NT2/D1 (cell line): ENCODE measurements at places on chromosomes 2 and 18.
A peak's percentile ranks its signal among the peaks of the same experiment; 100 is the strongest.

DNA sequence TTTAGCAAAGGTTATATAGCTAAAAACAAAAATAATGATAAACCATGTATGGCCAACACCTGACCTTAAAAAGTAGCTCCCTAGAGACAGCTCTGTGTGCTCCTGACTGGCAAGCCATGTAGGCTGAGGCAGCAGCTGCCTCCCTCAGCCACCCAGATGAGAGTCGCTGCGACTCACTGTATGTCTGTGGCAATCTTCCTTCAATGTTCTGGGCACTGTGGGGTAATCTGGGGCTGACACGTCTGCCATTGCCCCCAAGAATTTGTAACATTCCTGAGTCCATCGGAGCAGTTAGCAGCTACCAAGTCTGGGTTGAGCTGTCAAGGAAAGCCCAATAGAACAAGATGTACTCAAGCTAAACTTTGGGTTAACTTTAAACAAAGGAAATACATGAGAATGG, 106.4 kb upstream of the DAPL1 start:
- no peak for DNase-seq

- DNase-seq, result no peak
These were observed 144.6 kb downstream of the TDRD15 start for GRCh38 chr2:21268197-21268877.

DNA sequence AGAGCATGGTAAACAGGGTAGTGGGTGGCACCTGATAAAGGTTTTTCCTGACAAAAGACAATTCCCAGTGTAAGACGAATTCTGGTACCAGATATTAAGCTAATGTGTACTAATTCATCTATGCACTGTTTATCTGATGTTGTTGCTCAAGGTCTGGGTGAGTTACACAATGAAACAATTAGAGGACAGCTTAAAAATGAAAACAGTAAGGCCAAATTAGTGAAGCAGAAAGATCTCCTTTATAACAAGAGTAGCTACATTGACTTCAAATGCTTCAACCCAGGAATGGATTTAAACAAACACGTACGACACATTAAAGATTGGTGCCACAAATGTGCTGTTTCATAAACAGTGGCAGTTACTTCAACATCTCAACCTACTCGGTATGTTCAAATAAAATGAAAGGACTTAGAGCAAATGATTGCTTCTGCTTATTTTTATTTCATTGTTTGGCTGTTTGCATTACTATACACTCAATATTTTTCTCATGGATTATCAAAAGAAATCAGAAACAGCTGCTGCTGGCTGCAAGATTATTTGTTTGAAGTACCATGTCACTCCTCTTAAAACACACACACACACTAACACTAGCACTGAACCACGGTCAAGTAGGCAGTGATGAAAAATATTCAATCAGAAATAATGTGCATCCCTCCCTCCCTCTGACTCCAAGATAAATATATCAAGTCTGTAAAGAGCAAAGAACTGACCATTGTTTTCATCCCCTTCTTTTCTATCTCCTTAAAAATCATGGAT, 94.4 kb upstream of the RND3 start:
- no peak for DNase-seq

GRCh38 chr2:44275927-44276303, 635 bp downstream of the SLC3A1 start:
- no peak for DNase-seq

DNA sequence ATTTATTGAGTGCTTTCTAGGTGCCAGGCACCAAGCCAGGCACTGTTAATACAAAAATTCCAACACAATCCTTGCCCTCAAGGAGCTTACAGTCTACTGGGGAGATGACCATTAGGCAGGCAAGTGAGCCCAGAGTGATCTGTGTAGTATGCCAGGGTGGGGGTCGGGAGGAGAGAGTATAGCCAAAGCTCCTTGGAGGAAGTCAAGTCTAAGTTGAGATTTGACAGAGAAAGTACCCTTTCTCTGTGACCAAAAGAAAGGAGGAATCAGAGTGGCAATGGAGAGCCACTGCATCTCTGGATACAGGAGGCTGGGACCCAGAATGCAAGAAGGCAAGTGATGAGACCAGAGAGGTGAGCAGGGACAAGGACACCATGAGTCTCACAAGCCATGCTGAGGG, 7.5 kb downstream of the ANKRD53 start:
- DNase-seq, result no peak

- no peak for DNase-seq
These were observed 1070.3 kb upstream of the CELF4 start for GRCh38 chr18:38635709-38636430.

GRCh38 chr2:167914969-167915368, 332.4 kb downstream of the STK39 start:
- no peak for DNase-seq

- no peak for DNase-seq
These were observed 776.2 kb downstream of the RNF144A start for GRCh38 chr2:7693246-7694075.

- DNase-seq, result no peak
These were observed 21.1 kb downstream of the USP14 start for GRCh38 chr18:179499-179898.

DNA sequence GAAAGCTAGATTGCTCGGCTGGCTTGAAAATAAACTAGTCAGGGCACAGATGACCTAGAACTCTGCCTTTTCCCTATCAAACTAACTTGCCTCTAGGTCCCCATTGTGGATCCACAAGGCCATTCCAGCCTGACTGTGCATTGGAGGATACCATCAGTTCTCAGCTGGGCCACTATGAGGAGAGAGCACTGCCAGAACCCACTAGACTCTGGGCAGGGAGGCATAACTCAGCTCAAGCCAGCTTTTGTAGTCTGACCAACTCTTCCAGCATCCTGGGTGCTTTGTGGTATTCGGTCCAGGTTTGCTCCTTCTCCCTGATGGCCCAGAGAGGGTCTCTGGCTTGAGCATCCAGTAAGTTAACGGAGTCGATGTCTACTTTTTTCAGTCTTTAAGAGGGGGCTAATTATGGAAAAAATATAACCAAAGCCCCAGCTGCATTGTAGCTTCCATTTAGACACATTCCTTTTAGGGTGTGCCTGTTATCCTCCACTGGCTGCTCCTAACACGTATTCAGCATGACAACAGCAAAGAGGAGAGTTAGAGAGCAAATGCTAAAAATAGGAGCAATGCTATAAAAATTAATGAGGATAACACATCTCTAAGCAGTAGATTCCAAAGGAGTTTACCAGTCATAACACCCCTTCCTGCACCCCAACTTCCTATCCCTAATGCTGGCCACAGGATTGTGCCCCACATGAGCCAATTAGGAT, 15.2 kb downstream of the GKN2 start:
- DNase-seq, result no peak

DNA sequence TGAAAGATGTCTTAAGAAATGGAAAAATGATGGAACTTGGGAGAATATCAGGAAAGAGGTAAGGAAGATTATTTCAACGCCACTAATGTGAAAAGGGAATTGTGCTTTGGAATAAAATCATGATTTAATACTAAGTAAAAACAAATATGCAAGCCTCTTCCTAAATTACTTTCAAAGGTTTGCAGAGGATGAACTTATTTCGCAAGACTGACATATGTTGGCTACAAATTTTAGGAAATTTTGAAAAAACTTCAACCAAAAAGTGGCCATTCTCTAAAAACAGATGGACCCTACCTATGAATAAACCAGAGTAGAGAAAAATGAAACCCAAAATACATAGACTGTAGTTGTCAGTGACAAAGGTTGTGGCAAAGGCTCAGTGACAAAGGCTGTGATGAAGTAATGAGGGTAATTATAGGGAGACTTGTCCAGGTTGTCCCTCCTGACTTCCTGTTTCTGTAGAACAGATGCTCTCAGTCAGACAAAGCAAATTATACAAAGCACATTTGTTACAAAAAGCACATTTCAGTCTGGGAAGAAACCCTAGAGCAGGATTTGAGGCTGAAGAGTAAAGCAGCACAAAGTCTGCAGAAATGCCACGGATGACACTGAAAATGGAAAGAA, 39.5 kb downstream of the SFT2D3 start:
- no peak for DNase-seq

DNA sequence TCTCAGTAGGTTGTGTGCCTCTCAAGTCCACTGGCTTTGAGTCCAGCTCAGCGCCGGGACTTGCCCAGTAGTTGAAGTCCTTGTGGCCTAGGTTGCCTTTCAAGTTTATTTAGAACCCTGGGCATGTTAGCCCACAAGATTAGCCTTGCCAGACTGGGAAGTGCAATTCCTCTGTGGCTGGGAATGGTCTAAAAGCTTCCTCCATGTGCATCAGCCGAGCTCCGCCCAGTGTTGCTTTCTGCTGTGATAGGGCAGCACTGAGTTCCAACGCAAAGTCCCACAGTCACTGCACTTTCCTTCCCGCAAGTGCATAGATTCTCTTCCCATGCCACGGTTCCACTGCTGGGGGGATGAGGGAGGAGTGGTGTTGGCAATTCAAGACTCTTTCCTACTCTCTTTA, 308.9 kb upstream of the THUMPD2 start:
- no peak for DNase-seq

DNA sequence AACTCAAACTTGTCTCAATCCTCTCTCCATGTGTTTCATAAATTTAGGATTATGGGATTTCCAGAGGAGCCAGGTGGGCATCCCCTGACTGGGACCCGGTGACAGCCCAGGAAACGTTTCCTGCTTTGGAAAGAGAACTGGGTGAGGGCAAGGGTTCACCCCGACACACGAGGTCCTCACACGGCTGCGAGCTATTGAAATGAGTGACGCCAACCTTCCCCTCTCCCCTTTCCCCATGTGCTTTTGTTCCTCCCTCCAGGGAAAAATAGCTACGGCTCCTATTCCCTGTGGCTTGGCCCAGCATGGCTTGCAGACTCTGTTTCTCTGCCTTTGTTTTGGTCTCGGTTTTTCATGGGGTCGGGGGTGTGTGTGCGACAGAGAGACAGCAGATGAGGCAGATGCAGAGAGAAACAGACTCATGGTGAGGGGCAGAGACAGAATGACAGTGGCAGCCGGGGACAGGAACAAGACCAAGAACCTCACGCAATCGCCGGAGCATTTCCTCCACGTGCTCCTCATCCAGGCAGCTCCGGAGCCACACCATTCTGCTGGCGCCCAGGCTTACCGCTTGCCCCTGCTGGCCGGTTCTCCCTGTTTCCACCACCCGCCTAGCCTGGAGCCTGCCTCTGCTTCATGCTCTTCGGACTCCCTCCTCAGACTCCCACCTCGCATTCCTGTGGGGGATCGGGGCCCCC, 238.5 kb downstream of the DYSF start:
- no peak for DNase-seq

DNA sequence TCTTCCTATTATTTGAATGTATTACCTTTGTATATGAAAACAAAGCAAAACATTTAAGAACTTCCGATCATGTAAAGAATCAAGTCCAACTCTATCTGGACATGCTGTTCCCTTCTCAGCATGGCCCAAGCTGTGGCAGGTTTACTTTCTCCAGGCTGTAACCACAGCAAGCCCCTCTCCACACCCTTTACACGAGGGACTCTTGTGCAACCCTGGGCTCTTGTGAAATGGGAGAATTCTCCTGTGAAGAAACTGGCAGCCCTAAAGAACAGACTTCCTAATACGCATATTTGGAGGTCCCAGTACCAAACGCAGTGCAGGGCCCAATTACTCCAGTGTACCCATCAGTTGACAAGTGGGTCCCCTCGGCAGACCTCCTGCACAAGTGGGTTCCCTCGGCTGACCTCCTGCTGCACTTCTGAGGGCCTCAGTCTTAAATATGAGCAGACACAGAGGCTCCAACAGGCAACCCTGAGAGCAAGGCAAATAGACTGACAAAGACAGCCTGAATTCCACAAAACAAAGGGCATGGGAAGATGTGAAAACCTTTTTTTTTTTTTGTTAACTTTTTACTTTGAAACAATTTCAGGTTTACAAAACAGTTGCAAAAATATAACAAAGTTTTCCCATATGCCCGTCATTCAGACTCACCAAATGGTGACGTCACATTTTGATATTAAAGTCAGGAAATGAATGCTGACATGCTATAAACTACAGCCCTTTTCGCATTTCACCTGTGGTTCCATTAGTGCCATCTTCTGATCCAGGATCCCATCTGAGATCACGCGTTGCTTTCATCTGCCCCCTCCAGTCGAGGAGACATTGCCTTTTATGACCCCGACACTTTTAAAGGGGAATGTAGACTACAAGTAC, 78.2 kb downstream of the FBXO15 start:
- DNase-seq, result no peak

DNA sequence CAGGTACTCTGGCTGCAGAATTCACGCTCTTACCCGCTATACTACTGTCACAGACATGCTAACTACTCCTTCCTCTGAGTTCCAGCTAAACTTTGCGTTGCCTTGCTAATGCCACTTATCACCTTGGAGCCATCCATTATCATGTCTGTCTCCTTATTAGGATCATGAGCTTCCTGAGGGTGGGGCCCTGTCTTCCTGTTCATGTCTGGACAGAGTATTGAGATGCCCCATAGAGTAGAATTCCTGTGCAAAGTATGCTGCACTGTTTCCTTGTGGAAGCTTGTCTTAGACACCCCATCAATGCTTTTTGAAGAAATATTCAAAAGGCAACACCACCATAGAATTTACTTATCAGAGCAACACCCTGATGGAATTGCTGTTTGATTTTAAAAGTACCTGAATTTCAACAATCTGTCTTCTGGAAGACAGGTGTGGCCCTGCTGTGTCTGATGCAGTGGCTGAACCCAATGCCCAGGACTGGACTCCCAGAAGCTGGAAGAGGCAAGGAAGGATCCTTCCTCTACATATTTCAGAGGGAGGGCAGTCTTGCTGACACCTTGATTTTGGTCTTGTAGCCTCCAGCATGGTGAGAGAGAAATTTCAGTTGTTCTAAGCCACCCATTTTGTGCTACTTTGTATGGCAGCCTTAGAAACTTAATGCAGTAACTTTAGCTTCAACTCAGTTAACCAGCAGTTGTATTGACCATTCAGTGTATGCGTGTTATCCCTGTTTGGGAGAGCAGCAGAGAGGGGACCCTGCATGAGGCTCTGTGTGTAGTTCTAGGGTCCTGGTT, 5.6 kb downstream of the LAMA3 start:
- DNase-seq, result no peak

GRCh38 chr2:100542418-100542817, 20.4 kb upstream of the PDCL3 start:
- DNase-seq, result no peak

GRCh38 chr18:59704146-59704545, 6.9 kb upstream of the CCBE1 start:
- no peak for DNase-seq

GRCh38 chr2:235666213-235666781, 172.5 kb downstream of the AGAP1 start:
- peak; percentile 75 for DNase-seq

DNA sequence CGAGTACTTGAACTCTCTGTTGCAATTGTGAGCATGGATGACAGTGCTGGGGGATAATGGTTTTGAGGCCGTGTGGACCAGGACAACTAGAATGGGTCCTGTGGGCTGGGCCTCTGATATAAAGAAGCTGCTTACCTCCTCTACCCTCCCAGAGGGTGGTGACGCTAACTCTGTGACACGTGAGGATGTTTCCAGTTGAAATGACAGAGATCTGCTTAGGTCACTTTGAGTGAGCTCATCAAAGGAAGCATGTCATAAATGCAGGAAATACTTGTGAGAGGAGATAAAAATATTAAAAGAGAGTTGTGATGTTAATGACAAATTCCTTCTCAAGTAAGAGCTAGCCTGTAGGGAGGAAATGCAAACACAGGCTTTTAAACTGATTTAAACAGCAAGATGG, 16.4 kb downstream of the RMC1 start:
- no peak for DNase-seq
